ENCODE measurements at places on chromosomes 5 and 9.

GRCh38 chr5:61931236-61931635 is 374.8 kb upstream of the KIF2A start:
- no peak for DNase-seq

DNA sequence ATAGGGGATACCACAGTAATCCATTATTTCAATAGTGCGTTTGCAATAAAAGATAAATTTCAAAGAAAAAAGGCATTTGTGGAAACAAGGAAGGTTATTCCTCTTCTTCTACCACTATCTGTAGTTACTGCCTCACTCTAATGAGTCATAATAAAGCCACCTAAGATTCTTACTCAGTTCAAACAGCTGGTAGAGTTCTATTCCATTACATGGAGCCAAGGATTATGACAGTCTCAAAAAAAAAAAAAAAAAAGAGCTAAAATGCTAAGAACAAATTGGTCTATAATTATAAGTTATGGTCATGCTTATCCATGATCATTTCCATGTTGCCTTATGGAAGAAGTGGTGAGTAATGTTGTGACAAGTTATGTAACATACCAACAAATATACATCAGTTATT is 46.3 kb downstream of the DENND1A start:
- DNase-seq, result no peak

- no peak for DNase-seq
Observed at GRCh38 chr9:73042155-73042554, 89.3 kb upstream of the ALDH1A1 start.

DNA sequence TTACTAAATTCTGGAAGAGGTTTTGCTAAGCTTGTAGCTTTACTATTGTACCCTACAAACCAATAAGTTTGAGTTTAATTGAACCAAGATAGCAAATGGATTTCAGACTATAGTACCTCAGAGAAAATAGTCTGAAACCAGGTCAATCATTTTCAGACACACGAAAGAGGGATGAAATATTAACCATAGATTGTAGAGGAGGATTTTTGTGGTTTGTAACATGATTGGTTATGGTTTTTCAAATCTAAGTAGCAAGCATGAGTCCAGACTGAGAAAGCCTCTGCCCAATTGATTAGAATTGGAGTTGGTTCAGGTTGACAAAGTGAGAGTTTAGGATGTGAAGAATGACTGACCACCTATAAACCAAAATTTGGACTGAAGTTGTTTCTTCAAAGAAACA is 562.7 kb upstream of the DMAC1 start:
- no peak for DNase-seq

- no peak for DNase-seq
Observed at GRCh38 chr5:91956738-91957137, 573.6 kb upstream of the ARRDC3 start.

DNA sequence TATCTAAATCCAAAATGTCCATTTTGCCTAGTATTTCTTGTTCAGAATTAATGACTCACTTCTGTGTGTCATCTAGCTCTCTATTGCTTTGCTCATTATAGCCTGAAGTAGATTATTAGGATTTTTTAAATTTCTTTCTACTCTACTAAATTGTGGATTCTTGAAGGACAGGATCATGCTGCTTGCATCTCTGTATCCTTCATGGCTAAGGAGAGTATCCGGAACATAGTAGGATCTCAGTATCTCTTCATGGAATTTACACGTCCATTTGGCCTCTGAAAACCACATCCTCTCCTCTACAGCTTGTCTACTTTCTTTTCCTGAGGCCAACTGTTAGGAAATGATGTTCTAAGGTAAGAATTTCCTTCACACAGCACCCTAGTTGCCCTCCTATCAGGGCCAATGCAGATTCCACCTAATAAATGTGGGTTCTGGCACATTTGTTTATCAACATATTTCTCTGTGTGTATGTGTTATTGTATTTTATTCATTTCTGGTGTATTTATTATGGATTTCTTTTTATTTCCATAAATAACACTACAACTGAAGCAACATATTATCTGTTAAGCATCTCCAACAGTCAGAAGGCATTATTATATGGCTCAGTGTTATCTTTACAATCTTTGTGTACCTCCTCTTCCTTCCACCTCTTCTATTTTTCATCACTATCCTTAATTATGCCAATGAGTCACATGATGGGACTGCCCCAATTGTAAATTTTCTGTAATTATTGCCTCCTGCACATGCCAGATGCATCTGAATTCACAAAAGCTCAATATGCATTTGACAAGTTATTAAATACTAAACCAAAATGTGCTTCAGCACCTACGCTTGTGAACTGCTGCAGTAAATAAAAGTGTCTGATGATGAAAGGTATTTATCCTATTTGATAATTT is 557.8 kb upstream of the TLE4 start:
- DNase-seq, result no peak

DNA sequence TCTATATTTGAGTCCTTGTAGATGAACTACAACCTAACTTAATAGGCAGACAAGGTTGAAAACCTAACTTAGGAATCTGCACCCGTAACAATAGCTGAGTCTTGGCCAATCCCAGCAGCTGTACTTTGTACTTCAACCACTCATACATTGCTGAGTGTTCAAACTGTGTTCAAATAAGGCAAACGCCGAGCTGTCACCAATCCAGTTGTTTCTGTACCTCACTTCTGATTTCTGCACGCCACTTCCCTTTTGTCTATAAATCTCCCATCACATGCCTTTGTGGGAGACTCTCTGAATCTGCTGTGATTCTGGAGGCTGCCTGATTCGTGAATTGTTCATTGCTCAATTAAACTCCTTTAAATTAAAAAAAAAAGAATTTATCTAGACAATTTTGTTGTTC is 167.8 kb upstream of the TUT7 start:
- DNase-seq, result no peak

- DNase-seq, result no peak
Observed at GRCh38 chr9:137974746-137975526, 97.4 kb downstream of the CACNA1B start.
